ENCODE measurements at places on chromosomes 6 and 20.

DNA sequence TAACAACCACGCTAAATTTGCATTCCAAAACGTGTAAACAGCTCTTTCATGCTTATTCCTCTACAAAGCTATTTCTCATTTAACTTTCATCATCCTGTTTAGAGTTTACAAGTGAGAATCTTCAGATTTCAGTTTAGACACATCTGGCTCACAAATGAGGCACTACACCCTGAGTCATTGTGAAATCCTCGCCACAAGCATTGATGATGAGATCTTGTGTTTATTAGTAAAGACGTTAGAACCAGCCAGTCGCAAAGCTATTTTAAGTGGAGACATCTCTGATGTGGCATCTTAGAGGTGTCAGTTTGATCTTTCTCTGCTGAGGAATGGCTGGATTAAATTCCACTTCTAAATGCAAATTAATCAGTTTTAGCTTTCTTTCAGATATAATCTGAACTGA is 8.3 kb upstream of the ISM1 start:
- DNase-seq = no peak

DNA sequence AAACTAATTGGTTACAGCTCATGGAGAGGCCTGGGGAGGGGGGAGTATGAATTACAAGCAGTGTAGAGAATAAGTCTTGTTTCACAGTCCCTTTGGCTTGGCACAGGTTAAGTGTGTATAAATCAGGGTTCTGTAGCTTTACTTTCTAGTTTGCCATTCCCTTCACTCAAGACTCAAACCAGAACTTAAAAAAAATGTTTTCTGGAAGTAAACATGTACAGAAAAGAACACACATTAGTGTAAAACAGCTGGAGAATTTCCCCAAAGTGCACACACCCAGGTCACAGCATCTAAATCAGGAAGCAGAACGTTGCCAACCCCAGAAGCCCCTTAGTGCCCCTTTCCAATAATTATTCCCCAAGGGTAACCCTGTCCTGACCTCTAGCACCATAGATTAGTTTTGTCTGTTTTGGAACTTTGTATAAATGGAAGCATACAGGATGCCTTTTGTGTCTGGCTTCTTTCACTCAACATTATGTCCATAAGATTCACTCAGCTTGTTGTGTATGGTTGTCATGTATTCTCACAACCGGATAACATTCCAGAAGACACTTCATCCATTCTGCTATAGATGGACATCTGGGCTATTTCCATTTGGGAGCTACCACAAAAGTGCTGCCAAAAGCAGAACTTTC is 33.7 kb upstream of the SCUBE3 start:
- DNase-seq = no peak

- DNase-seq = no peak
These were observed 391.0 kb downstream of the TFAP2B start for GRCh38 chr6:51209651-51210050.

DNA sequence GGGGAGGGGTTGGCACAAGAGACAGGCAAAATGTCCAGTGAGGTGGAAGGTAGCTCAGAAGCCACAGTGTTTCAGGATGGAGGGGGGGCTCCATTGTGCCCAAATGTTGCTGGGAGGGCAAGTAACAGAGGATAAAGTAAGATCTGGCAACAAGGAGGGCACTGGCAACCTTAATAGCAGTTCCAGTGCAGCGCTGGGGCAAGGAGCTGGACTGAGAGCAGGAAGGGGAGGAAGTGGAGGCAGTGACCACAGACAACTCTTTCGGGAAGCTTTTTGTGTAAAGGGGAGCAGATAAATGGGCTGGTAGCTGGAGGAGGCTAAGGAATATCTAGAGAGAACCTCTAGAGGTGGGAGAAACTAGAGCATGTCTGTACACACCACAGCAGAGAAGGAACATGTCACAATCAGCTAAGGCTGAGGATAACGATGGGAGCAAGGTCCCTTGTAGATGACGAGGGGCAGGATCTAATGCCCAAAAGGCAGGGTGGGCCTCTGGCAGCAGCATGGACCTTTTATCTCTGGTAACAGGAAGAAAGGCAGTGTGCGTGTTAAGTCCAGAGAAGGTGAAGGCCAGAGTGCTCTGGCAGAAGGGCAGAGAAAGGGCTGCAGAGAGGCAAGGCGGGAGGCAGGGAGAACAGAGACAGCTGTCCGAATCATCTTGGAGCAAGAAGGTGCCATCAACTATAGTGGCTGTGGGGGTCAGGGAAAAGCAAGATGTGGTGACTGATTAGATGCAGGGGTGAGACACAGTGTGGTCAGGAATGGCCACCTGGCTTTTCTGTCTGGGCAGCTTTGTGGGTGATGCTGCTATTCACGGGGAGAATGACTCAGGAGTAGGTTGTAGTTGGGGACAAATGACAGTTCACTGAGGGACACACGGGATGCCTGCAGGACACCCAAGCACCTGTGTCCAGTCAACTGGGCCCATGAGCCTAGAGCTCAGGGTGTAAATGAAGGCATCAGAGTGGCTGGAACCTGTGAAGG is 17.4 kb downstream of the TMEM242 start:
- DNase-seq = no peak

- DNase-seq = peak; percentile 83
These were observed 47.1 kb downstream of the DST start for GRCh38 chr6:56595490-56596122.

DNA sequence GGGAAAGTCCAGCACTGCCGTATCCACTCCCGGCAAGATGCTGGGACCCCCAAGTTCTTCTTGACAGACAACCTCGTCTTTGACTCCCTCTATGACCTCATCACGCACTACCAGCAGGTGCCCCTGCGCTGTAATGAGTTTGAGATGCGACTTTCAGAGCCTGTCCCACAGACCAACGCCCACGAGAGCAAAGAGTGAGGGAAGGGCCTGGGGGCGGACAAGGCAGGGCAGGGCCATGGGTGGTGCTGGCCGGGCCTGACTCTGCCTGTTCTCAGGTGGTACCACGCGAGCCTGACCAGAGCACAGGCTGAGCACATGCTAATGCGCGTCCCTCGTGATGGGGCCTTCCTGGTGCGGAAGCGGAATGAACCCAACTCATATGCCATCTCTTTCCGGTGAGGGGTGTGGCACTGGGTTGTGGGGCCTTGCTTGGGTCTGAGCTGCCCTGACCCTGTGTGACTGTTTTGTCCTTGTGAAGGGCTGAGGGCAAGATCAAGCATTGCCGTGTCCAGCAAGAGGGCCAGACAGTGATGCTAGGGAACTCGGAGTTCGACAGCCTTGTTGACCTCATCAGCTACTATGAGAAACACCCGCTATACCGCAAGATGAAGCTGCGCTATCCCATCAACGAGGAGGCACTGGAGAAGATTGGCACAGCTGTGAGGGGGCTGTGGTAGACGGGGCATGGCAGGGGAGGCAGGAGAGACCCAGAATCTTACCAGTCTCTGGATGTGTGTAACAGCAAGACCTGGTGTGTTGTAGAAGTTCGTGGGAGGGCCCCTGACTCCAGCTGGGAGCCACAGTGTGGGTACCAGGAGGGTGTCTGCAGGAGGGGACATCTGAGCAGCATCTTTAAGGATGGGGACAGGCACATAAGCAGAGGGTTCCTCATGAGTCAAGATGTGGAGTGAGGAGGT is 29.1 kb downstream of the PLCG1 start:
- DNase-seq = no peak

DNA sequence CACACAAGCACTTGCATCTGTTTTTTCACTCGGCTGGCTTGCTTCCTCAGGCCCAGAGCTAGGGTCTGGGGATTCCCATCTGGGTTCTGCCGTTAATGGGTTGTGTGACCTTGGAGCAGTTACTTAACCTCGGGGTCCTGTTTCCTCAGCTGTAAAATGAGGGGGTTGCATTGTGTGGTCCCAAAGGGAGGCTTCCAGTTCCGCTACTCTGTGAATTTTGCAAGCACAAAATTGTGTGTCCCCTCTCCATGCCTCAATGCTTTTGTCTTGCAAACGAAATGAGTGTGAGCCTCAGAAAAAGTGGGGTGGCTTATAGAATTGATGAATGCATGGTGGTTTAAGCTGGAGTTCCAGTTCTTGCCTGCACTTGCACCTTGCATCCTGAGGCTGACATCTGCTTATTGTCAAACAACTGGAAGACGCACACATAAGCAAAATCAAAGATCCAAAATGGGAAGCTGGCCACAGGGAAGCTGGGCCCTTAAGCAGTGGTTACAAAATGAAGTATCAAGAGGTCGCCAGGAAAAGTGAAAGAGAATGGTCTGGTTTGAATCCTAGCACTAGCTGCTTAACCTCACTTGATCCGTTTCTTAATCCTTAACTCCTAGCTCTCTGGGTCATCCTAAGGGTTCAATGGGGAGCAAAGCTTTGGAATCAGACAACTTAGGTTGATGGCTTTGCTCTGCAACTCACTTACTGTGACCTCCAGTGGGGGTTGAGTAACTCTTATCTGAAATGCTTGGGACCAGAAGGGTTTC is 490.6 kb downstream of the DHX35 start:
- DNase-seq = no peak

DNA sequence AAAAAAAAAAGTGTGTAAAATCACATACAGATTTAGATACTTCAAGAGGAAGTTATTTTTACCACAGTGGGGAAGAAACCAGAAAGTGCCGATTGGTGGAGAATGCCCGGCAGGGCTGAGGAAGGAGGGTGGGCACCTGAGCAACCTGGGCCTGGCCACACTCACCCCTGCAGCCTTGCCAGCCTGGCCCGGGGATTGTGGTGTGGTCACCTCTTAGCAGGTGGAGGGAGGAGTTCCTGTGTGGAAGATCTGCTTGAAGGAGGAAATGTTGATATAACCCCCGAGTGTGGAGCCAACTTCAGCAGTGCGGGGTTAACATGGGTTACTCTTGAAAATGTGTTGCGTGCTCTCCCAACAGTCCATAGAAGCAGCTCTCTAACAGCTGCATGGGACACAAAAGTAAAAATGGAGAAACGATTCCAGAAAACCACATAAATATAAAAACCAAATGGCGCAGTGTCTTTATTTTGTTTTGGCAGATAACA is 14.7 kb downstream of the UST start:
- DNase-seq = peak; percentile 38

DNA sequence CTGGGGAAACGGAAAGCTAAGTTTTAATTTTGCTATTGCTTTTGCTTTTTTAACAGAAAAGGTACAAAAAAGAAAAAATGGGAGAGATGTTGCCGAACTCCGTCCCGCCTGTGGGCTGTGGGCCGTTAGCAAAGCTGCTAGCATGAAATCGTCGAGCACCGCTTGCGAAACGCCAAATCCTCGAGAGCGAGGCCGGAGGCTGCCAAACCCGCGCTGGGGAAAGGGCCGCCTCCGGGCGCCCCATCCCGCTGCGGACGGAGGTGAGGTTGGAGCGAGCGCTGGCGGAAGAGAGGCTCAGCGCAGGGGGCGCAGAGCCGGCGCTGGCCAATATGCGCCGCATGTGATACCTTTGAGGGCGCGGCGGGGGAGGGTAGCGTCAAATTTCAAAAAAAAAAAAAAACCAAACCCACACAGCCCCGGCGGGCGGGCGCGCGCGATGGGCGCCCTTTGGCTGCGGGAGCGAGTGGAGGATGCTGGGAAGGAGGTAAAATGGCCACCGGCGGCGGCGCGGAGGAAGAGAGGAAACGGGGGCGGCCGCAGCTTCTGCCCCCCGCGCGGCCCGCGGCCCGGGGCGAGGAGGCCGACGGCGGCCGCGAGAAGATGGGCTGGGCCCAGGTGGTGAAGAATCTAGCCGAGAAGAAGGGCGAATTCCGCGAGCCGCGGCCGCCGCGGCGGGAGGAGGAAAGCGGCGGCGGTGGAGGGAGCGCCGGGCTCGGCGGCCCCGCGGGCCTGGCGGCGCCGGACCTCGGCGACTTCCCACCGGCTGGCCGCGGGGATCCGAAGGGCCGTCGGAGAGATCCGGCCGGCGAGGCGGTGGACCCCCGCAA is at the start of gene ZCCHC3:
ZCCHC3 (plus strand) TSS at position 473 of the 827 bp plus-strand sequence; CDS start at position 490, 17 bp downstream.
- peak; percentile 94 for DNase-seq

GRCh38 chr6:31289788-31290187 is 17.9 kb upstream of the HLA-C start:
- DNase-seq = no peak

DNA sequence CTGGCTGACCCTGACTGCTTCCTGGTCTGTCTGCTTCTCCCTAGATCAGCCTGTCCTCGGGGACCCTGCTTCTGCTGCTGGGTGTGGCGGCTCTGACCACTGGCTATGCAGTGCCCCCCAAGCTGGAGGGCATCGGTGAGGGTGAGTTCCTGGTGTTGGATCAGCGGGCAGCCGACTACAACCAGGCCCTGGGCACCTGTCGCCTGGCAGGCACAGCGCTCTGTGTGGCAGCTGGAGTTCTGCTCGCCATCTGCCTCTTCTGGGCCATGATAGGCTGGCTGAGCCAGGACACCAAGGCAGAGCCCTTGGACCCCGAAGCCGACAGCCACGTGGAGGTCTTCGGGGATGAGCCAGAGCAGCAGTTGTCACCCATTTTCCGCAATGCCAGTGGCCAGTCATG is 6.3 kb downstream of the NRSN2 start:
- DNase-seq = no peak
